ENCODE measurements at places on chromosomes 2 and 18. TPM values are rescaled to one million over a fixed set of nuclear protein-coding genes. Genes with fewer than 3 reads are reported as not detected.

- H3K36me3 ChIP-seq, result no peaks in the 10 kb centered on the region
- H3K27me3 ChIP-seq, result no peaks in the 10 kb centered on the region
- peaks cover 3% of the 10 kb centered on the region for H3K4me1 ChIP-seq
- no peak overlapping the region for H3K27ac ChIP-seq
- no peak overlapping the region for H3K4me3 ChIP-seq
- DNase-seq, result no peak
Measured at GRCh38 chr2:84954329-84954728, 16.6 kb upstream of the KCMF1 start.

DNA sequence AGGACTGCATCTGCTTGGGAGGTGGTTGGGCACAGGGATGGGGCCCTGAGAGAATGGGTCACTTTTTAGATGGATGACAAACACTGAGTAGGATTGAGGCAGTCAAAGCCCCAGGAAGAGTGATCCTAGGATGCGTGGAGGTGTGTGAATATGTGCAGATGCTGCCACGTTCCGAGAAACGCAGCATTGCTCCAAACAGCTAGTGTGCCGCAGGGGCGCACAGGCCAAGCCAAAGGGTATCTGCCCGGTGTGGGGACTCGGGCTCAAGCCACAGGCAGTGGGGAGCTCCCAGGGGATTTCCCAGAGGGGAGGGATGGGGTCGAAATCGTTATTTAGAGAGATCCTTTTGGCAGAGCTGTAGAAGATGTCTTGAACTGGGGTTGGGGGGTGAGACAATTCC, 274.1 kb downstream of the ALPK2 start:
- H3K27ac ChIP-seq, result no peak overlapping the region
- H3K36me3 ChIP-seq, result no peaks in the 10 kb centered on the region
- H3K27me3 ChIP-seq, result no peaks in the 10 kb centered on the region
- no peak for DNase-seq
- H3K4me3 ChIP-seq, result no peak overlapping the region

- H3K27ac ChIP-seq, result no peak overlapping the region
- no peak overlapping the region for H3K4me3 ChIP-seq
- no peaks in the 10 kb centered on the region for H3K27me3 ChIP-seq
- DNase-seq, result no peak
- no peaks in the 10 kb centered on the region for H3K36me3 ChIP-seq
Measured at GRCh38 chr2:233944722-233945121, 27.5 kb downstream of the TRPM8 start.

- no peaks in the 10 kb centered on the region for H3K36me3 ChIP-seq
- no peak overlapping the region for H3K27ac ChIP-seq
- peaks cover 15% of the 10 kb centered on the region for H3K4me1 ChIP-seq
- DNase-seq, result no peak
Measured at GRCh38 chr2:238239543-238239862, 335 bp downstream of the HES6 start.

DNA sequence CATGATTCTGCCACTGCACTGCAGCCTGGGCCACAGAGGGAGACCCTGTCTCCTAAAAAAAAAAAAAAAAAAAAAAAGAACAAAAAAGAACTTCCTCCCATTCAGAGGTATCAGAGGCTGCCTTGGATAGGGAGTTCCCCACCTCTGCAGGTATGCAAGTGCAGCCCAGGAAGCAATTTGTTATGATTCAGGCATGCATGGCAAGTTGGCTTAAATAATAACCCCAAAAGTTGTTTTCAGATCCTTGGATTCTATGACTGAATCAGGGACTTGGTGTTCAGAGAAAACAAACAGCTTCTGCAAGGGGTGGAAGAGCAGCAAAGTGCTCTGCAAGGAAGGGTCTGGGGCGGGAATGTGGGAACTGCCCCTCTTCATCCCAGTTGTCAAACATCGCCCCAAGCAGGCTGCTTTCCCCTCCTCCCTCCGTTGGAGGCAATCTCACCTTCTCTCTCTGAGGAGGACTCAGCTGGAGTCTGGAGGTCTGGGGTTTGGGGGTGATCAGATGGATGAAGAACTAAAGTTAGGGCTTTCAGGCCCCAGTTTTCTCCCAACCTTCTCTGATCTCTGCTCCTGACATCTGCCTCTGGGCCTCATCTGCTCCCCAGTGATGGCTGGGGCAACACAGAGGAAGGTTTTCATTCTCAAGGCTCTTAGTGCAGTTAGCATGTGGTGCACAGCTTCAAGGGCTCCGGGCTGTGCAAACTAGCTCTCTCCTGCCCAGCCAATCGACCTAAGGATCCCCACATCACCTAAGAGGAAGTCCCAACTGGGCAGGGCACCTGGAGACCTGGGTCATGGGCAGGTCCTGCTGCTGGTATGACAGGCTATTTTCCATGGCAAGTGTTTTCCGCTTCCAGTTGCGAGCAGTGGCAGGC, 3.5 kb upstream of the GDF7 start:
- H3K27ac ChIP-seq, result no peak overlapping the region
- no peak for DNase-seq
- H3K4me3 ChIP-seq, result no peak overlapping the region
- peaks cover 10% of the 10 kb centered on the region for H3K4me1 ChIP-seq
- H3K27me3 ChIP-seq, result peaks cover 62% of the 10 kb centered on the region

DNA sequence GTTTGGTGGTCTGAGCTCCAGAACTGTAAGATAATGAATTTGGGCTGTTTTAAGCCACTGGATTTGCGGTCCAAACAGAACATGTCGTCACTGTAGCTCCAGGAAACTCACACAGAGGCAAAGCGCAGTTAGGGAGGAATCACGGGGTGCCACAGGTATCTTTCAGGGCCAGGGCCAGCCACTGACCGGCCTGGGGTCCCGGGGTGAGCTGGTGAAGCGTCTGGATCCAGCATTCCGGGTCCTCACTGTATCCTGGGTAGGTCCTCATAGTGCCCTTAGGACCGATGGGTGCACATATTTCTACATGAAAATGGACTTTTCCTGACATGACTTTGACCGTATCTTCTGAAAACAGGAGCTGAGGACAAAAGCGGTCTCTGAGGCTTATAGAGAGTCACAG, 196.0 kb upstream of the HDAC4 start:
- peak; percentile 6 for DNase-seq
- H3K4me3 ChIP-seq, result no peak overlapping the region
- no peaks in the 10 kb centered on the region for H3K27me3 ChIP-seq
- no peaks in the 10 kb centered on the region for H3K36me3 ChIP-seq

- no peaks in the 10 kb centered on the region for H3K27me3 ChIP-seq
- no peak for DNase-seq
- H3K4me3 ChIP-seq, result no peak overlapping the region
- H3K36me3 ChIP-seq, result no peaks in the 10 kb centered on the region
Measured at GRCh38 chr2:175836361-175836760, 165.7 kb downstream of the LNPK start.

- H3K27ac ChIP-seq, result no peak overlapping the region
- H3K36me3 ChIP-seq, result no peaks in the 10 kb centered on the region
- H3K27me3 ChIP-seq, result no peaks in the 10 kb centered on the region
- no peak overlapping the region for H3K4me3 ChIP-seq
Measured at GRCh38 chr2:83186105-83186760, 1272.8 kb downstream of the SUCLG1 start.

- H3K27me3 ChIP-seq, result no peaks in the 10 kb centered on the region
- H3K4me3 ChIP-seq, result no peak overlapping the region
- H3K4me1 ChIP-seq, result no peaks in the 10 kb centered on the region
- no peaks in the 10 kb centered on the region for H3K36me3 ChIP-seq
- no peak for DNase-seq
Measured at GRCh38 chr2:219149667-219150066, 10.9 kb downstream of the NHEJ1 start.

DNA sequence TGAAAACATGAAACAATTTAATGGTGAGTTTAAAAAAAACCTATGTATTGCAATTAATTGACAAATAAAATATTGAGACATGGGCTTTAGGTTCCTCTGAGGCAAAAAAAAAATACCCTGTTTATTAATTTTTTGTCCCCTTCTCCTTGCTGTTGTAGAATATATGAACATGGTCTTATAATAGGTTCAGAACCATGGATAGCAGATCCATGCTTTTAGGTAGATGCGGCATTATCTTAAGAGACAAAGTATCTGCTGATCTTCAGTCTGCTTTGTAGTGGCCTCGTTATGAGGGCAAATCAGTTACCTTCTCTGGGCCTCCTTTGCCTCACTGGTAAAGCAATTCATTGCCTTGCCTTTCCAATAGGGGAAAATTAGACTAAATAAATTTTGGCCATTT, 850.7 kb downstream of the NRXN1 start:
- H3K36me3 ChIP-seq, result no peaks in the 10 kb centered on the region
- no peaks in the 10 kb centered on the region for H3K27me3 ChIP-seq
- no peaks in the 10 kb centered on the region for H3K4me1 ChIP-seq
- no peak overlapping the region for H3K27ac ChIP-seq
- no peak for DNase-seq

DNA sequence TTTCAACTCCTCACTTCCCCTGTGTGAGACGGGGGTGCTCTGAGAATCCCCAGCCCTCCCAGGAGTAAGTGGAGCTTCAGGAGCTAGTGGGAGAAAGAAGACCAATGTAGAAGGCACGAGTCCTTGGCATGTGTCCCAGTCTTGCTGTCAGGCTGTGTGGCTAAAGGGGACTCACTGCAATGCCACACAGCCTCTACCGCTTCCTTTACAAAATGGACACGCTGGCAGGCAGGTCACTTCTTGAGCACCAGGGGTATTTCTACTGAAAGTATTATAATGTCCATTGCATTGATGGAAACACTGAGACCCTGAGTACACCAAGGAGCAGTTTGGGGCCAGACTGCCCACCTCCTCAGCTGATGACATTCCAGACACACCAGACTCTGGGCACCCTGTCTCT, 35.8 kb upstream of the MARCO start:
- H3K36me3 ChIP-seq, result no peaks in the 10 kb centered on the region

- H3K36me3 ChIP-seq, result no peaks in the 10 kb centered on the region
- no peaks in the 10 kb centered on the region for H3K27me3 ChIP-seq
- H3K4me3 ChIP-seq, result no peak overlapping the region
- H3K27ac ChIP-seq, result no peak overlapping the region
- DNase-seq, result no peak
Measured at GRCh38 chr2:233482616-233483015, 84.0 kb downstream of the USP40 start.

- no peaks in the 10 kb centered on the region for H3K36me3 ChIP-seq
- H3K27me3 ChIP-seq, result no peaks in the 10 kb centered on the region
- H3K27ac ChIP-seq, result no peak overlapping the region
- no peak overlapping the region for H3K4me3 ChIP-seq
Measured at GRCh38 chr2:173214213-173214612, 138.6 kb downstream of the MAP3K20 start.

- H3K36me3 ChIP-seq, result no peaks in the 10 kb centered on the region
- H3K4me1 ChIP-seq, result no peaks in the 10 kb centered on the region
- no peaks in the 10 kb centered on the region for H3K27me3 ChIP-seq
- DNase-seq, result no peak
Measured at GRCh38 chr2:210660-211059, 53.2 kb downstream of the SH3YL1 start.

DNA sequence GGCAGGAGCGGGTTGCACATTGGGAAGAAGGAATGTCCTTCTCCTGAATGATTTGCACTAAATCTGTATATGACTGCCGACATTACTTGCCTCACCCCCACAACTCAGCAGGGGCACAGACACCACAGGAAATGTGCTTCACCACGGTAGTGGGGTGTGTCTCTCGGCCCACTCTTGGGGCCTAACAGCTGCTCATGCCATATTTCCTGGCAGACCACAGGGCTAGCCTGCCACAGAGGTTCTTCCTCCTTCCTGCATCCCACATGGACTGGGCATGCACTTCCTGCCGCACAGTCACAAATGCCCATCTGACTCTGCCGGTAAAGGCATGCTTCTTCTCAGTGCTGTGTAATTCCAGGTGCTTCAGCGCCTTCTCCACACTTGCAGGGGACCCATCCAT, 10.3 kb upstream of the PAPOLG start:
- H3K27me3 ChIP-seq, result no peaks in the 10 kb centered on the region
- DNase-seq, result no peak
- no peak overlapping the region for H3K4me3 ChIP-seq
- no peaks in the 10 kb centered on the region for H3K36me3 ChIP-seq

- peaks cover 8% of the 10 kb centered on the region for H3K36me3 ChIP-seq
- no peak overlapping the region for H3K4me3 ChIP-seq
Measured at GRCh38 chr2:135744760-135745314, 3.2 kb downstream of the UBXN4 start.

- no peaks in the 10 kb centered on the region for H3K27me3 ChIP-seq
- H3K4me3 ChIP-seq, result no peak overlapping the region
- H3K36me3 ChIP-seq, result no peaks in the 10 kb centered on the region
- no peak for DNase-seq
- no peak overlapping the region for H3K27ac ChIP-seq
- no peaks in the 10 kb centered on the region for H3K4me1 ChIP-seq
Measured at GRCh38 chr2:127740665-127741288, 39.5 kb downstream of the SFT2D3 start.

DNA sequence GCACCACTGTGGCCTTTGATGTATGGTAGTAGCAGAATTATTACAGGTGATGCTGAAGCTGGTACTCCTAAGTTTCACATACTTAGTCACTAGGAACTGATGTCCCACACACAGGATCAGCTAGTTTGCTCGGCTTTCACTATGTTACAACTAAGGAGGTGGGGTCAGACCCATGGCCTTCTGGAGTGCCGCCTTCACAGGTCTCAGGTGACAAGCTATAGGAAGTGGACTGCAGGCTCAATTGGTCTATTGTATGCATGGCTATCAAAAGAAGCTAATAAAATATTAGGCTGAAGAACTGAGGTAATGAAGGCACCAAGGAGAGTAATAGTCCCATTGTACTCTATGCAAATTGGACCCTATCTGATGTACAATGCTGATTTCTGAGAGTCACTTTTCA, 170.6 kb downstream of the DLGAP1 start:
- no peak overlapping the region for H3K27ac ChIP-seq
- no peaks in the 10 kb centered on the region for H3K4me1 ChIP-seq
- no peak for DNase-seq
- no peaks in the 10 kb centered on the region for H3K36me3 ChIP-seq
- H3K27me3 ChIP-seq, result no peaks in the 10 kb centered on the region
- no peak overlapping the region for H3K4me3 ChIP-seq

- no peak overlapping the region for H3K27ac ChIP-seq
- no peaks in the 10 kb centered on the region for H3K27me3 ChIP-seq
- DNase-seq, result no peak
- H3K4me1 ChIP-seq, result no peaks in the 10 kb centered on the region
- H3K36me3 ChIP-seq, result no peaks in the 10 kb centered on the region
- H3K4me3 ChIP-seq, result no peak overlapping the region
Measured at GRCh38 chr2:120323807-120324399, 22.0 kb upstream of the INHBB start.

- no peak for DNase-seq
- no peak overlapping the region for H3K27ac ChIP-seq
- H3K4me1 ChIP-seq, result no peaks in the 10 kb centered on the region
- no peaks in the 10 kb centered on the region for H3K36me3 ChIP-seq
- no peaks in the 10 kb centered on the region for H3K27me3 ChIP-seq
- no peak overlapping the region for H3K4me3 ChIP-seq
Measured at GRCh38 chr2:64950226-64951160, 38.7 kb upstream of the SLC1A4 start.

KLHL41 gene
- total RNA-seq, result 0.37 TPM

TEX51 gene
- not detected for total RNA-seq

SCN3A gene
- total RNA-seq, result 0.80 TPM

PCARE gene
- total RNA-seq, result not detected

CFAP65 gene
- total RNA-seq, result 0.05 TPM

ITGB6 gene
- 13.2 TPM for total RNA-seq

ANKZF1 gene
- 67.1 TPM for total RNA-seq

PARD3B gene
- 20.0 TPM for total RNA-seq

HEATR5B gene
- 22.1 TPM for total RNA-seq

NDUFAF7 gene
- 12.1 TPM for total RNA-seq

EFEMP1 gene
- 16.2 TPM for total RNA-seq

SNED1 gene
- 4.6 TPM for total RNA-seq

ERBB4 gene
- 0.07 TPM for total RNA-seq

MROH2A gene
- total RNA-seq, result not detected
